Omental fat pad (tissue), 4 donors: ENCODE measurements at places on chromosomes 4 and X.

DNA sequence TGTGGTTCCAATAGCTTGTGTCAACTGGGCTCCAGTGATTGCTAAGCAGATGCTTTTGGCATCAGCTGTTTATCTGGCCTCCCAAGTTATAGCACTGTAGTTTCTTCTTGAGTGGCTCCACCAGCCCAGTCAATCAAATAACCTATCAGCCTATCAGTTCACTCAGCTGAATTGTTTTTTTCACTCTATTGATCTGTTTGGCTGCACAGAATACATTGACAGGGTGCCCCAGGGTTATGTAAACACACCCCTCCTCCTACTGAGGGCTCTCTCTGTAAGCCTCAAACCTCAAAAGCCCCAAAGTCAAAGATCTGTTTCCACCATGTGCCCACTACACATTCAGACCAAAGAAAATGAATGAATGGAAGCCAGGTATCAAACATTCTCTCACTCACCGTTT, 214.0 kb downstream of the HS6ST2 start:
- no peak for DNase-seq

- no peak for DNase-seq
These were observed 11.8 kb upstream of the FBXL5 start for GRCh38 chr4:15667006-15667405.

DNA sequence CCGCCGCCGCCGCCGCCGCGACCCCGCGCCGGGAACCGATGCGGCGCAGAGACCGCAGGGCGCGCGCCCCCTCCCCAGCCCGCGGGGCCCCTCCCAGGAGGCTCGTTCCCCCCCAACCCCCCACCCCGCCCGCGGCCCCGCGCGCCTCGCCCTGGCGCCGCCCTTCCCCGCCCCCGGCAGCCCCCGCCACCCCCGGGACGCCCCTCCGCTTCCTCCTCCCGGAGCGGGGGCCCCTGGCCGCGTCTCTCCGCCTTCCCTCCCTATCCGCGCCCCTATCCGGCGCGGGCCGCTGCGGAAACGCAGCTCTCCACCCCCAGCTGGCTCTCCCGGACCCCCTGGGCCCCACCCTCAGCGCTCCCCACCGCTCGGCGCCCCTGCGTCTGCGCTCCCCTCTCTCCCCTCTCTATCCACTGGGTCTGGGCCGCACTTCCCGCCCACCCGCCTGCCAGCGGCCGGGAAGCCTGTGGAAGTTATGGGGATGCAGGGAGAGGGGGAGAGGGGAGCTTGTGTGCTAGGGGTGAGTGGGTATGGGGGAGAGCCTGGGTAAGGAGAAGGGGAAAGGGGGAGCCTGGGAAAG, at the start of gene TMEM271:
TSS of gene TMEM271 (minus strand) at position 51 of the 577 bp plus-strand sequence. CDS start 233 bp downstream, outside the sequence.
- no peak for DNase-seq

- no peak for DNase-seq
These were observed 47.6 kb downstream of the CXCL13 start for GRCh38 chr4:77653162-77653758.

DNA sequence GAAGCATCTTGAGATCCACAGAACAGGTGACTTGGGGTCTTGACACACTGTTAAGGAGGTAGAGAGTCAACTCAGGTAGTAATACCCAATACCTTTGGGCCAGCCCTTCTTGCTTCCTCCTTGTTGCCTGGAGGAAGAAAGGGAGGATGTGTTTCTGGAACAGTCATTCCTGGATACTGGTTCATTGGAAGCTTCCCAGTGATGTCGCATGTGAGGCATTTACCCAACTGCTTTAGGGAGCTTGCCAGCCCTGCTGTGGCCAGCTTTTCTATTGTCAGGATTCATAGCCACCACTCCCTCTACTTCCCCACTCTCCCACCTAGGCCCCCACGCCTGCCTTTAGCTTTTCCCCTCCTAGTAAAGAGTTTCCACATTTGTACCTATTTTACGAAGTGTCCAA, 310.3 kb upstream of the PRPS2 start:
- no peak for DNase-seq

- no peak for DNase-seq
These were observed 54.4 kb upstream of the HGFAC start for GRCh38 chr4:3387154-3387942.

DNA sequence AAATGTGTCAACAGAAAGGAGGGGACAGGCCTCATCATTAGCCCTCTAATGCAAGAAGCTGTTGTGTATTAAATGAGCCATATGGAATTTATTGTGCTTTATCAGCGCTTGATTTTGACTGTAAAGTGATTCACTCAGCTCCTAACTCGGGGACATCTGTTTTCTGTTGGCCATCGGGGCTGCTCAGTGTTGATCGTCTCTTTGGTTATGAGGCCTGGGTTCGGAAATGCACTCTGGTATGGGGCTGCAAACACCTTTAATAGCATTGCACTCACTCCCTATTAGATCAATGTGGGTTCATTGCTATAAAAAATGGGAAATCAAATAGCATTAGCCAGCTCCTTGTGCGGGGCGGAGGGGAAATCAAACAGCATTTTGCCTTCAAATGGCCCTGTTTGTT, 6.4 kb downstream of the ARX start:
- DNase-seq: no peak

DNA sequence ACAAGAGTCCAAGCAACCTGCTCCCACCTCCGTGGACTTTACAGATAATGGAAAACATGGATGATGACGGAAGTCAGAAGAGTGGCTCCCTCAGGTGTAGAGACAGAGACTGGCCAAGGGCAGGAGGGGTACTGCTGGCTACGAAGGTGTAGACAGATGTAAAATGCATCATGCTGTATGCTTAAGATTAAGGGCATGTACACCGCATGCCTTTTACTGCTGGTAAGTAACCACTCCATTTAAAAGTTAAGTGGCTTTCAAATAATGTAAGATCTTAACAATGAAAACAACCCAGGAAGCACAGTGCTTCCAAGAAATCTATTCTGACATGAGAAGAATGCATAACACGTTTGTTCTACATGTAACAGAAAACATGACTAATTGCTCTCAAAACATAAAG, 76.9 kb upstream of the FAM9B start:
- no peak for DNase-seq

DNA sequence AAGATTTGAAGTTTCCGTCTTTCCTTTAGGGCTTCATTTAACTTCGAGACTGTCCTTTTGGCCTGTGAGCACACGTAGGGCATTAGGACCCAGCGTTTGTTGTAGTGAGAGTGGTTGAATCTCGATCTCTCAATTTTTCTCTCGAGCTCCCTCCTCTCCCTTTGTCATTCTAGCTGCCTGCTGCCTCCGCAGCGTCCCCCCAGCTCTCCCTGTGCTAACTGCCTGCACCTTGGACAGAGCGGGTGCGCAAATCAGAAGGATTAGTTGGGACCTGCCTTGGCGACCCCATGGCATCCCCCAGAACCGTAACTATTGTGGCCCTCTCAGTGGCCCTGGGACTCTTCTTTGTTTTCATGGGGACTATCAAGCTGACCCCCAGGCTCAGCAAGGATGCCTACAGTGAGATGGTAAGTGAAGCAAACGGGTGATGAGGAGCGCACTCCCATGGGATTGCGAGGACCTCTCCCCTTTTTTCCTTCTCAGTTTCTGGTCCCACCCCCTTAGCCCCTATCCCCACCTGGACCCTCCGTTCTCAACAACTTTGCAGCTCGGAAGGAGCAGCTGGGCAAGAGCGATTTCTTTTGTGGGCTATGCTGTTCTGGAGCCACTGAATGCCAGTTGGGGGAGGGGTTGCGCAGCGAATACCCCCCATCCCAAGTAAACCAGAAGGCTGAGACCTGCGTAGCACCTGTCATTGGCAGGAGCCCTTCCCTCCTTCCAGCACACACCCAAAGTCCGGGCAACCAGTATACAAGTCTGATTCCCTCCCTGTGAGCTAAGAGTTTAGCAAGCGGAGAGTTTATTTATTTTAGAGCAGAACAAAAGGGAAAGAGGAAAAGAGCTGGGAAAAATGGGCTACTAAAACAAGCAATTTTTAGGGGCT, at the start of gene TMEM35A:
TSS of gene TMEM35A (plus strand) at position 164 of the 883 bp plus-strand sequence. CDS start at position 288, 124 bp downstream.
- DNase-seq: no peak

DNA sequence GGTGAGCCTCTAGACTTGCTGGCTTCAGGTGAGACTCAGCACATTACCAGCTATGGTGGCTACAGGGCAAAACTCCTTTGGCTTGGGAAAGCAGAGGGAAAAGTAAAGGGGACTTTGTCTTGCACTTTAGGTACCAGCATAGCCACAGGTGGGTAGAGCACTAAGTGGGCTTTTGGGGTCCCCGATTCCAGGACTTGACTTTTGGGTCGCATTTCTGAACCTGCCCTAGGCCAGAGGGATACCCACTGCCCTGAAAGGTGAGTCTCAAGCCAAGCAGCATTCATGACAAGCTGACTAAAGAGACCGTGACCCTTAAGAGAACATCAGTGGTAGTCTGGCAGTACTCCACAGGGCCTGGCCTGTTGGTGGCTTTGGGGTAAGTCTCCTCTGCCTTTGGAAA, 224.8 kb downstream of the CFAP299 start:
- no peak for DNase-seq

GRCh38 chr4:114597410-114598115, 1.0 kb upstream of the UGT8 start:
- DNase-seq: no peak
